ENCODE measurements at places on chromosomes 7 and 10.
A peak's percentile ranks its signal among the peaks of the same experiment; 100 is the strongest.

GRCh38 chr10:1109795-1110673, 53.8 kb downstream of the WDR37 start:
- peak; percentile 53 for DNase-seq

DNA sequence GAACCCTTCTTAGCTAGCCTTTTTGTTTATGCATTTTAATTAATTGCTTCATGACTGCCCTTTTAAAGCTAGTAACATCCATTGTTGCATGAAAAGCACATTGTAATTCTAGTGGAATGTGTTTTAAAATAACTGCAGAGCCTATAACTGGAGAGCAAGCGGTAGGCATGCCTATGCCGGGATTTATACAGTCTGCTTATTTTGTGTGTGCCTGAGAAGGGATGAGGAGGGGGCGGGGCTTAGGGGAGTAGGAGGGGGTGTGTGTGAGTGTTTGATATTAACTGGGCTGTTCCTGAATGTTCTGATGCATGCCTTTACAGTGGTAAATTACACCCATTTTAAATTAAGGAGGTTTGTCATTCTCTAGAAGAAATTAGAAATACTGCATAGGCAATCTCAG, 208.1 kb downstream of the TCF7L2 start:
- no peak for DNase-seq

GRCh38 chr10:28242555-28243204, 60.2 kb downstream of the MPP7 start:
- no peak for DNase-seq

DNA sequence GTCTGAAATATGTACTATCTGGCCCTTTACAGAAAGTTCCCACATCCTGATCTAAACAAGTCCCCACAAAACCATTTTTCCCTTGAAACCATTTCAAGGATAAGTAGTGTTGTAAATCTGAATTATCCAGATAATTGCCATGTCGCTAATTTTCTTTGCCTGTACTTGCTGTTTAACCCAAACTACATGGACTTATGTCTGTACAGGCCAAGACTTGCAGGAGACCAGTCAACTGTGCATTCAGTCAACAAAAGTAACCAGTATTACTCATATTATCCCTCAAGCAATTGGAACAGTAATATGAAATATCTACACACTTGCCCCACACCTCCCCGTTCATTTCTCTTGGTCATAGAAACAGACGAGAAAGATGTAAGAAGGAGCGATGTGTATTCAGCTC, 347.8 kb upstream of the NFE2L3 start:
- DNase-seq, result no peak

GRCh38 chr10:100223879-100224278, 5.5 kb downstream of the CHUK start:
- DNase-seq, result no peak

GRCh38 chr7:127677433-127678230, 25.6 kb downstream of the SND1 start:
- no peak for DNase-seq

GRCh38 chr10:126042354-126042753, 146.0 kb downstream of the FANK1 start:
- no peak for DNase-seq

GRCh38 chr7:115965236-115965635, 65.3 kb downstream of the TFEC start:
- DNase-seq, result no peak

- DNase-seq, result no peak
Observed at GRCh38 chr10:114758331-114758730, 63.2 kb upstream of the FHIP2A start.

GRCh38 chr10:79413196-79413595, 32.2 kb downstream of the ZCCHC24 start:
- no peak for DNase-seq

DNA sequence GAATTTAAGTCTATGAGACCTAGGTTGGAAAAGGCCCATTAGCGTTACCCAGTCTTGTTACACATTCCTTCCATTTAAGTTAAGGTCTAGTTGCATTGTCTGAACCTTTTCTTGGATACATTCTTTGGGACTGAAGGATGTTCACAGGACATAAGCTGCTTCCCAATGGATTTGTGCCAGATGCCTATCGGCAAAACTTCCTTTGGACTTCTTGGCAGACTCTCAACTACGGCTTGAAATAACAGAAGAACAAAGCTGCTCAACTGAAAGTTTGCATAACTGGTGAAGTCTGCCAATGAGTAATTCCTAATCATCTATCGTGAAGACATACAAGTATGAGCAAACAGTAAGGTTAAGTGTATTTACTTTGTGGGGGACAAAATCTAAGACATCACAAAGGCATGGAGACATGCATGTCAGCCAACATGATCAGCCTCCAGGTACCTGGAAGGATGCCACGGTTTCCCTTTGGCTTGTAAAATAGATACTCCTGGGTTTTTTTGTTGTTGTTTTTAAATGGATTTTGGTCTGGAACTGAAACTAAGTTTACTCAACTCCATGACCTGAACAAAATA, 35.4 kb downstream of the MALSU1 start:
- DNase-seq, result no peak

DNA sequence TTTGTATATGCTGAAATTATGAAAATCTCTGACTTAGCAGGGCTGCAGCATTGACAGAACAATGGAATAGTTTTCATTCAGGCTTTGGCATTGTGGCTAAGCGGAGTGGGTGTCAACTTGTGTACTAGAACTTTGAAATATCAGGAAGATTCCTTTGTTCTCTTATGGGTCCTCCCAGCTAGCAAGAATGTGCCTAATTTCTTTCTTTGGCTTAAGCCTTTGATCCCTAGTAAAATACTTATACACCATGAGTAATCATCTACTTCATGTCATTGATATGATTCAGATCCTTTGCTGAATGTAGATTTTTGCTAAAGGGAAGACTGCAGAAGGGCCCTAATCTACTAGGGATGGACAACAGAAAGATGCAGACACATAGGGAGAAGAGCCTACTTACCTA, 6.2 kb downstream of the AVL9 start:
- no peak for DNase-seq

- no peak for DNase-seq
Observed at GRCh38 chr7:74343281-74344131, 54.3 kb downstream of the CLIP2 start.

DNA sequence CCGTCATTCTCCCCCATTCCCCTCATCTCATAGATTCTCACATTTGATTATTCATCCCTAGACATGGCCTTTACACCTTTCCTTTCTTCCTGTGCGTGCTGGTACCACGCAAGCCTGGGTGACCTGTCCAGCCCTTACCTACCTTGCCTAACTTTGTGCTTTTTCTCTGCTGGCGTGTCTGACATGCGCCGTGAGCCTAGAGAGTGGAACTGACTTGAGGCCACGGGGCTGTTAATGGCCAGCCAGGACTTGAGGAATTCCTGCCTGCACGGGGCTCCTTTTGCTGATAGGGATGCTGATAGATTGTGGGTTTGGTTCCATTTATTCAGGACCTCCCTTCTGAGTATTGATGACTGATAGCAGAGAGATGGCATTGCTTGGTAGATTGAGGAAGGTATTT, 134.2 kb downstream of the DOCK1 start:
- no peak for DNase-seq

DNA sequence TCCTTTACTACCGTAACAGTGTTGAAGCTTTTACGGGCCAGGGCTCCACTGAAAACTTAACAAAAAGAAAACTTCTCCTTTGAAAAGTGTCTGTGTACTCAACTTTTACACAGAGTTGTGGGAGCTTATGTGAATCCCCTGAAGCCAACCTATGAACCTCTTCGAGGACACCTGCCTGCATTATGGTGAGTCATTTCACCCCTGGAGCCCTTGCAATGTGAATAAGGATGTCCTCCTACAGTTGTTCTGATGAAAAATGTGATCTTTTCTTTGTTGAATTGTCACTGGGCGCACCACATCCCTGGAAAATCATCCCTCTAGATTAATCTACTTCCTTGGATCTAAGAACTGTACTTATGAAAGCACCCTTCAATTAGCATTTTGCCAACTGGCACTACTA, 93.2 kb downstream of the SORCS1 start:
- DNase-seq, result no peak

GRCh38 chr7:38382684-38383083, 109.2 kb upstream of the TARP start:
- DNase-seq, result no peak

GRCh38 chr7:149442924-149443323, 17.9 kb downstream of the ZNF777 start:
- no peak for DNase-seq

- no peak for DNase-seq
Observed at GRCh38 chr10:14507176-14507575, 176.5 kb upstream of the FRMD4A start.

- no peak for DNase-seq
Observed at GRCh38 chr7:38066391-38066790, 111.7 kb upstream of the STARD3NL start.

GRCh38 chr7:48097521-48098231, 8.6 kb downstream of the UPP1 start:
- no peak for DNase-seq

GRCh38 chr7:112089551-112089950, 116.6 kb downstream of the DOCK4 start:
- no peak for DNase-seq

DNA sequence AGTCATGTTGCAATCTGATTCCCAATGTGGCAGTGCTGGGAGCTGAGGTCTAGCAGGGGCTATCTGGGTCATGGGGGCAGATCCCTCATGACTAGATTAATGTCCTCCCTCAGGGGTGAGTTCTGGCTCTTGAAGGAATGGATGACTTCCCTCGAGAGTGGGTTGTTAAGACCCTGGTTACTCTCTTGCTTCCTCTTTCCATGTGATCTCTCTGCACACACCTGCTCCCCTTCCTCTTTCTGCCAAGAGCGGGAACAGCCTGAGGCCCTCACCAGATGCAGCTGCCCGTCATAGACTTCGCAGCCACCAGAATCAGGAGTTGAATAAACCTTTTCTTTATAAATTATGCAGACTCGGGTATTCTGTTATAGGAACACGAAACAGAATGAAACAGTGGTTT, 37.8 kb downstream of the SFMBT2 start:
- no peak for DNase-seq

- no peak for DNase-seq
Observed at GRCh38 chr7:105614341-105614840, 33.1 kb upstream of the EFCAB10 start.

- no peak for DNase-seq
Observed at GRCh38 chr10:116113721-116114501, 159.1 kb downstream of the GFRA1 start.

GRCh38 chr7:30329716-30330115, 45.3 kb downstream of the ZNRF2 start:
- no peak for DNase-seq

- DNase-seq, result no peak
Observed at GRCh38 chr7:156147104-156147503, 334.8 kb upstream of the SHH start.

DNA sequence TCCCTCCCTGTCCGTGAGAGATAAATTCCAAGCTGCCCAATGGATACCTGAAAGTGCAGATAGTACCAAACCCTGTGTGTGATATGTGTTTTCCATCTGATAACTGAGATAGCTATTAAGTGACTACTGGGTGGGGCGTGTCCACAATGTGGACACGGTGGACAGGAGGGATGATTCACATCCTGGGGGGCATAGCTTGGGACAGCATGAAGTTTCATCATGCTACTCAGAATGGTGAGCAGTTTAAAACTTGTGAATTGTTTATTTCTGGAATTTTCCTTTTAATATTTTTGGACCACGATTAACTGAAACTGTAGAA, 158.6 kb downstream of the CREB5 start:
- no peak for DNase-seq

- no peak for DNase-seq
Observed at GRCh38 chr7:33195264-33195663, 65.9 kb downstream of the BBS9 start.

GRCh38 chr7:27173511-27173955, 587 bp downstream of the HOXA10 start:
- no peak for DNase-seq

DNA sequence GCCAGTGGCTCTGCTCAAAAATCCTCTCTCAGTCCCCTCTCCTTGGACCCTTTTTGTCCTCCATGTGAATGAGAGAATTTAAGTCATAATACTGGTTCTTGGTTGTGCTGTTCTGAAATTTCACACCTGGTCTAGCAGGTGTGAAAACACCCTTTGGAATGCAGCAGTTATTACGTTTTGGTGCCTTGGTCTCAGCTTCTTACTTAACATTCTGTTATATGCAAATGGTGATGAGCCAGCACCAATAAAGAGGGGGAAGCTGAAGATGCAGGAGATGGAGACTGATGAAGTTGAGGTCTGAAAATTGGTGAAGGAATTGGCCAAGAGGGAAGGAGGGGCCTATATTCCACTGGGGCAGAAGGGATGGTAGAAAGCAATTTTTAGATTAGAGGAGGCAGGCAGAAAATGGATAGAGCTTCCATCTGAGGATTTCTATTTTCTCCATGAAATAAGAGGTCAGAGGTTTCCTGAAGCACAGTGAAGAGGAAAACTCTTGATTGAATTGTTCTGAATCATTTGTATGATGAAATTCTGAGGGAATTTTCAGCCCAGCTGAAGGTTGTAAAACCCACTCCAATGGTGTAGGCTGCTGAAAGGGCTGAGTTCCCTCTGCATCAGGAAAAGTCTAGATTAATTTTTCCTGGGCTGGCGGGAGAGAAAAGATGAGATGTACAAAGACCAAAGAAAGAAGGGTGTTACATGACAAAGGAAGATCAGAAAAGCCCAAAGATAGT, 94.0 kb upstream of the FAM180A start:
- no peak for DNase-seq

- DNase-seq, result no peak
Observed at GRCh38 chr7:17495655-17496394, 197.4 kb downstream of the AHR start.

DNA sequence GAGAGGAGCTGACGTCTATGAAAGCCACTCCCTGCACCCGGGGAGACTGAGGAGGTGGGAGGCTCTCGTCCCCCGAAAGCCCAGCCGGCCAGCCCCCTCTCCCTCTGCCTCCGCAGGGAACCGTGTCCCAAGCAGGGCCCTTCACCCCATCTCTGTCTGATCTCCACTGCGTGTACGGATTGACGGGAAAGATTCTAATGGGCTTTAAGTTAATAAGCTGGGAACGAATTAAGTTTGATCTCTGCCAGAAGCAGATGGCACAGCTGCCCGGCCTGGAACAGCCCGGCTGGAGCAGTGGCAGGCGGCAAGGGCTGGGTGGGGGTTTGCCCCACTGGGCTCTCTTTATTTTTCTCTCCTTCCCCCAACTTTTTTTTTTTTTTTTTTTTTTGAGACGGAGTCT, 6.1 kb upstream of the SLC29A4 start:
- no peak for DNase-seq

GRCh38 chr10:47278720-47279119, 21.3 kb upstream of the GDF10 start:
- no peak for DNase-seq

GRCh38 chr7:130926001-130926691, 192.1 kb upstream of the KLF14 start:
- no peak for DNase-seq

DNA sequence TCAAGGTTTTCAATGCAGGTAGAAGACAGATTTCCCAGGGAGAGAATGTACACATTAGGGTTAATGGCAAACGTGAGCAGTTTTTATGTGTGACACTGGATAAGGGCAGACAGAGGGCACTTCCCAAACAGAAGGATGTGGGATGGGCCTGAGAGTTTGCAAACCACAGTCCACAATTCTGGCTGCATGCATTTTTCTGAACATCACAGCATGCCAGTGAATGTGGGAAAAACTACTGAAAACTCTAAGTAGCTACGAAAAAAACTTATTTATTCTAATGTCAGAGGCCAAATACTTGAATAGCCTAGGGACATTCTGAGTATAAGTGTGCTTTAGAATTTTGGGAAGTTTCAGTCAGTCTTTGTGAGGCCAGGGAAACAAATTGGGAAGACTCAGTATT, 145.9 kb downstream of the NRCAM start:
- DNase-seq, result no peak
